ENCODE measurements at places on chromosomes 12 and 14.

DNA sequence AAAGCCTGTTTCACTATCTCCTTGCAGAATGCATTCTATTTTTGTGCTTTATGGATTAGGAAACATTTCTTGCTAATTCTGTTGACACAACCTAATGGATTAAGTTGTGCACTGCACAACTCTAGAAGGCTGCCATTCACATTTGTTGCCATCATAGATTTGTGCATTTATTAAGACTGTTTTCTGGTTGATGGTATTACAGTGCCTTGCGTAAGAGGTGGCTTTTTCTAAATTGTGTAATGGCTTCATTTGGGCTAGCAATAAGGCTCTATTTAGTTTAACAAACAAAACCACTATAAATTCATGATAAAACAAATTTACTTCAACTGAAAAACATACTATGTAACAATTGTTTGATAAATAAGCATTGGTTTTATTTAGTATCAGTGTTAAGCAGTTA lies 175.9 kb downstream of the TRHDE start:
- no peak for DNase-seq

- DNase-seq = no peak
These were observed 47.9 kb downstream of the FBXW8 start for GRCh38 chr12:116958402-116959197.

GRCh38 chr12:83841620-83842019 lies 1071.0 kb downstream of the SLC6A15 start:
- no peak for DNase-seq

- DNase-seq = no peak
These were observed 61.7 kb upstream of the RFLNA start for GRCh38 chr12:124233041-124233796.

- no peak for DNase-seq
These were observed 6.0 kb upstream of the LGALS3 start for GRCh38 chr14:55123101-55123500.

DNA sequence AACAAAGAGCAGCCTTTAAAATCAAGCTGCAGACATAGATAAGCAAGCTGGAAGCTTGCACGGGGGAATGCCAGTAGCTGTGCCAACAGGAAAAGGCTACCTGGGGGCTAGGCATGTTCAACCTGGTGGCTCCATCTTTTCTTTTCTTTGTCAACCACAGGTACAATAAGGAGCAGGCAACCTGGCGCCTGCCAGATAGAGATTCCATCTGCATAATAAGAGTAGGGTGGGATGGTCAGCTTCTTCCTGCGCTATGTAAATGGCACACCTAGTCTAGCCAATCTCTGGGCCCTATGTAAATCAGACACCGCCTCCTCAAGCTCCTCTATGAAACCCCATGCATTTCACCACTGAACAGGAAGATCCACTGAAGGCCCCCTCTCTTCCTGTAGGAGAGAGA lies 87.4 kb upstream of the PKP2 start:
- DNase-seq = no peak

- no peak for DNase-seq
These were observed 17.8 kb downstream of the FBXW8 start for GRCh38 chr12:116928504-116928903.

DNA sequence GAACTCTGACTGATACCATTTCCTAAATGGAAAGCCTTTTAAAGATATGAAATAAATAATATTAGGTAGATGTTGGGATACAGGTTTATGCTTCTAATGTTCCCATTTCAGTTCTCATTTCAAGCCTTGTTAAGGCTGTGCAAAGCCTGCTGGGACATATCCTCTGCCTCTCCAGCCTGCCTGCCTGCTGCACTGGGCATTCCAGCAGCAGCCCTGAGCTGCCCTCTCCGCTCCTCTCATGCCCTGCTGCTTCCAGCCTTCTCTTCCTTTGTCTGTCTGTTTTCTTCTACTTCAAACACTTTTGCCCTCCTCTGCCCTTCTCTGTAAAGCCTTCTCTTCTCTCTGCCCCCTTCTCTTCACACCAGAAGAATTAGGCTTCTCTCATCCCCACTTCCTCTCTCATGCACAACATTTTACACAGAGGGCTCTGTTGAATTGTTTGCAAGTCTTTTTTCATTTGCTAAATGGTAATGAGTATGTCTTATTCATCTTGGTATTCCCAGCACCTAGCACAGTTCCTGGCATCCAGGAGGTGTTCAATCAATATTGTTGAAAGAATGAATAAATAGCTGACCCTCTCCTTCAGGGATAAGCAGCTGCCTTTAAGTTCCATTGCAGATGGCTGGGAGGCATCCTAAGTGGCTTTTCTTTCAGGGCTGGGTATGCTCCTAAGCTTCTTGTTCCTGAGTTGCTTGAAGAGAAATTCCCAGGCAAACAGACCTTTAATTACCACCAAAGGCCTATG lies 292.3 kb downstream of the TMEM117 start:
- DNase-seq = no peak

DNA sequence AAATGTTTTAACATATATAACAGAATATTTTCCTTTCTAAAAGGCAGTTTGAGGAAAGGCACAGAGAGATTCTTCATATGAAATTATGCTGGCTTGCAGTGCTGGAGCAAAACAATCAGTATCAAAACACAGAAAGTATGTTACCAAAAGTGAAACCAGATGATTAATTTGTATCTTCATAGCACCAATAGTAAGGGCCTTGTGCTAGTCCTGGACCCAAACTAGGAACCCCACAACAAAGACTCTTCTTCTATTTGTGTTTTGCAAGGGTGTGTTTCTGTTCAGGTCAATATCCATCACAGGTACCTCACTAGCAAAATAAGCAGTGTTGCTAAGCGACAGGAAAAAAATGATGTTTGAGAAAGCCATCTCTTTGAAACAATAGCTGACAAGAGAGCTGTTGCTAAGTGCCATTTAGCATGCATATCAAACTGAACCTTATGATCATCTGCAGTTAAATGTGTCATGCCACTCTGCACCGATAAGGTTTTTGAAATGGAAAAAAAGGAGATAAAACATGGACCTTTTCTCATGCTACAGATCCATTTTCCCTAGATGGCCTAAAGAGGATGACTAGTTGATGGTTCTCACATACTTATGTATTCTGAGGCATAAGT lies 196.2 kb upstream of the ALG10 start:
- DNase-seq = no peak

- DNase-seq = peak; percentile 77
These were observed at the start of gene NUDT14 for GRCh38 chr14:105180592-105181548. TSS of gene NUDT14 (minus strand) at chr14:105181312. CDS start at chr14:105181209, 103 bp downstream.

DNA sequence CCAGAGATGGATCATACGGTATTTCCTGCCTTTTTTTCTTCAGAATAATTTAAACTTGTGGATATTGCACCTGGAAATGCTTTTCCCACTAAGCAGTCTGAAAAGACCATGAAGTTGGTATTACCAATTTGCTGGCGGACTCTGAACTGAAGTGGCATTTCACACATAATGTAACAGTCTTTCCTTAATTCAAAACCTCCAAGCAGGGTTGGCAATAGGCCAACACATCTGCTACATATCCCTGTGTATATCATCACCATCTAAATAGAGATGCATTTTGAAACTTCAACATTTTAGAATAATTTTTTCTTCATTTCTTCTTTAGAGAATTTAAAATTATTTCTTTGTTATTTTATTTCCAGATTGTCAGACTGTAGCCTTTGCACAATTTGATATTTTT lies 100.5 kb downstream of the TSPAN8 start:
- DNase-seq = no peak

DNA sequence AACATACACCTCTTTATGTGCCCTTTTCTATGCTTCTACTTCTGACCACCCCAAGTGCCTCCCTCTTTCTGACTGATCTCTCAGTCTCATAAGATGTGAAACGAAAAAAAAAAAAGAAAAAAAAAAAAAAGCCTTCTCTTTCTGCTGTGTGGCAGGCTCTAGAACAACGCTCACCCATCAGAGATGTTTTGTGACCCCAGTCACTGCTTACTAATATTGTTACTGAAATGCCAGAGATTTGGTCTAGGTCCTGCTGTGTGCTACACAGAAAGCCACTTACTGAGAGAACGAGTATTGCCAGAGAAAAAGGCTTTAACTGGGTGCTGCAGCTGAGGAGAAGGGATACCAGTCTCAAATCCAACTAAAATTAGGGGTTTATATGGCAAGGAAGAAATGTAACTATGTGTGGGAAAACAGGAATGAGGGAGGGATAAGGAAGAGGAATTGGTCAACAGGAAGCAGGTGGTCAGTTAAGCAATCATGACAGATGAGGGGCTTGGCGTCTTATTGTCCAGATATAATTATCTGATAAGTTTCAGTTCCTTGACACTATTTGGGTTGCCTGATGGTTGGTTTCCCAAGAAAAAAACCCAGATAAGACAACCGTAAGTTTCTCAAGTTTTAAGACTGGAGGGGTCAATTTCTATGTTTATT lies 149.0 kb downstream of the NAV3 start:
- no peak for DNase-seq

GRCh38 chr14:95309261-95310051 lies 10.3 kb downstream of the CLMN start:
- DNase-seq = no peak

- no peak for DNase-seq
These were observed 25.4 kb upstream of the SMAGP start for GRCh38 chr12:51295651-51296050.

DNA sequence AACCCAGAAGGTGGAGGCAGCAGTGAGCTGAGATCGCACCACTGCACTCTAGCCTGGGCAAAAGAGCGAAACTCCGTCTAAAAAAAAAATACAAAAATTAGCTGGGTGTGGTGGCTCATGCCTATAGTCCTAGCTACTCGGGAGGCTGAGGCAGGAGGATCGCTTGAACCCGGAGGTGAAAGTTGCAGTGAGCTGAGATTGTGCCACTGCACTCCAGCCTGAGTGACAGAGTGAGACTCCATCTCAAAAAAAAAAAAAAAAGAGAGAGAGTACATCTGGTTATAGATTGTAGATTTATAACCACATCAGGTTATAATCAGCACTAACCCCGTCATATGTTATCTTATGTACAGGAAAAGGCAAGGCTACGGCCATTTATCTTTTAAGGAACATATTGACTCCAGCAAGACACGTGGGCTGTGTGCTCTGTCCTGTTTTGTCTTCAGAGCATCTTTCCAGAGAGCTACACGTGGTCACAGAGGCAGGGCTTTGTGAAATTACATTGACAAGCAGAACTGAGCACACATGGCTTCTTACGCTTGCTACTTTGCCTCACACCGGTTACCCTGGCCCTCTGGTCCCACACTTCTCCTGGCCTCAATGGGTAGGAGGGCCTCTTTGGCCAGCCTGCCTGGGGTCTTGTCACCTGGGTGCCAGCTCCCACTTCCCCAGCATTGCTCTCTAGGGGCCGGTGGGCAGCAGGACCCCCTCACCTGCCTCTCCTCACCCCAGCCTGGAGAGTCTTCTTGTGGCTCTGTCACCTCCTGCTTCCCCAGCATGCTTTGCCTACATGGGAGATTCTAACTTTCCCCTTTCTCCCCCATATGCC lies 6.8 kb upstream of the DYNC1H1 start:
- DNase-seq = no peak

GRCh38 chr12:12735301-12735700 lies 18.1 kb downstream of the CDKN1B start:
- no peak for DNase-seq

DNA sequence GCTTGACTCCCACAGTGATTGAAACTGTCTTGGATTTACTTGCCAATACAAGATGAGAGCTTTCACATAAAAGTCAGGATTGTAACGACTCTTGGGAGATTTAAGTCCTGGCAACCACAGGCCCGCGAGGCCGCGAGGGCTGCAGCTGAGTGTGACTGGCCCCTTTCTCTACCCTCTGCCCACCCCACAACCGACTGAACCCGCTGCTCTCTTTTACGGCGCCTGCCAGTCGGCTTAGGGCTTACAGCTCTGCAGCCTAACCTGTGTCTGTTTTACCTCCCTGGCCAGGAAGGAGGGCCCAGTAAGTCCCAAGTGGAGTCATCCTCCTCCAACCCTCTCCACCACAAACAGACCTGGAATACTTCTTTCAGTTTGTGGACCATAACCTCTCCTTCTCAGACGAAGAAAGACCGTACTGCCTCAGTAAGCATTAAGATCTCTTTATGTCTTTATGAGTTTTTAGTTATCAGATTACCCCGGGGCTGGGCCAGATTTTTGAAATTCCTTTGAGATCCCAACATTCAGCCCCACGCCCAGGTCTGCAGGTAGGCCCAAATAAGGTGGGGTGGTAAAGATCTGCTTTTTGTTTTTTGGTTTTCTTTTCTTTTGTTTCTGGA lies 12.6 kb upstream of the TIGAR start:
- DNase-seq = no peak

DNA sequence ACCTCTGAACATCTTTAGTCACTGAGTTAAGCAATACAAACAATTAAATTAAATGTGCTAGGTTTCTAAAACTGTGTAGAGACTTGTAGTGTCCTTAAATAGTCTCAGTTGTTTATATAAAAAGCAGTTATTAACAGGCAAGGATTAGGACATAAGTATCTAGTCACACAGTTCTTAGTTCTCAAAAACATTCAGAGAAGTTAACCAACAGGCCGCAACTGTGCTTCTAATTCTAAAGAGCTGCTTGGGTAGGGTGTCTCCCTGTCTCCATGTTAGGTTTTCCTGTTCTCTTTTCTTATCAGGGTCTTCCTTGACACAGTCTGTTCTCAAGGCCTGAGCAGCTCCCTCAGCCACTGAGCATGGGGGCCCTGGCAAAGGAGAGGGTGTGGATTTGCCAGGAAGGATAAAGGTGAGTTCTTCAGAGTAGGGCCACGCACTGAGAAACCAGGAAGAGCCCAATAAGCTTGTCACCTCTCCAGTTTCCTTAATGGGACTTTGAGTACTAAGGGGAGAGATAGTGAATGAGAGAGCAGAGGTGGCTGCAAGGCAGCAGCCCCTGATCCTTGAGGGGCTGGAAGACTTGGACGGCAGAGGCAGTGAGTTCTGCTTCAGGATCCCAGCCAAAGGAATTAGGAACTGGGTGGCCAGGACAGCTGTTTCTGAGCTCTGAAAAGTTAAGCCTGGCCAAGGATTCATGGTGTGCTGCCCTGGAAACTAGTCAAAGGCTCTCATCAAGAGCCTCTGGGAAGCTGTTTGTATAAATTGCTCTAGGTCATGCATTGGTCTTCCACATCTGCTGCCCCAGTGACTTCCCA lies 177.3 kb downstream of the MYRFL start:
- DNase-seq = no peak

DNA sequence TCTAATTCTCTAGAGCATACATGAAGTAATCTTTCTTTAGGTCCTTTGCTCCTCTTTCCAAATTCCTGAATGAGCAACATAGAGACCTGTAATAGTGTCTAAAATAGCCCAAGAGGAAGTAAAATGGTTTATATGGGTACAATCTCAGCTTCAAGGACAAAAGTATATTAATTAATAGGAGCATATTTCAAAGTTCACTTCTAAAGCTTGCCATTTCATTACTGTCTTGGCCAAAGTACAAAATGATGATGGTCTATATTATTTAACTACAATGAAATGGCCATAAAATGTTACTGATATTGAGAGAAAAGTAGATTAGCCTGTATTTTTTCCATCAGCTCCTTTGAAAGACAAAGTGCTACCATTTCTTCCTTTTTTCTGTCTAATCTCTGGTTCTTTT lies 410.4 kb upstream of the NOVA1 start:
- no peak for DNase-seq
